Activated T-cell treated with anti-CD3 and anti-CD28 coated beads, Interleukin-2, amount 50 U/mL, for 48 hours (primary cell): ENCODE measurements at places on chromosomes 2 and 18.

DNA sequence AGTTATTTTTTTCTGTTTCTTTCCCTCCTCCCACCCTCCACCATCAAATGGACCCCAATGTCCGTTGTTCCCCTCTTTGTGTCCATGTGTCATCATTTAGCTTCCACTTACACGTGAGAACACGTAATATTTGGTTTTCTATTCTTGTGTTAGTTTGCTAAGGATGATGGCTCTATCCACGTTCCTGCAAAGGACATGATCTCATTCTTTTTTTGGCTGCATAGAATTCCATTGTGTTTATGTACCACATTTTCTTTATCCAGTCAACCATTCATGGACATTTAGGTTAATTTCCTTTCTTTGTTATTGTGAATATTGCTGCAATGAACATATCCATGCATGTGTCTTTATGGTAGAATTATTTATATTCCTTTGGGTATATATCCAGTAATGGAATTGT, 91.3 kb upstream of the TNP1 start:
- no peak for DNase-seq

GRCh38 chr18:79956276-79956675, 4.8 kb upstream of the SLC66A2 start:
- no peak for DNase-seq

DNA sequence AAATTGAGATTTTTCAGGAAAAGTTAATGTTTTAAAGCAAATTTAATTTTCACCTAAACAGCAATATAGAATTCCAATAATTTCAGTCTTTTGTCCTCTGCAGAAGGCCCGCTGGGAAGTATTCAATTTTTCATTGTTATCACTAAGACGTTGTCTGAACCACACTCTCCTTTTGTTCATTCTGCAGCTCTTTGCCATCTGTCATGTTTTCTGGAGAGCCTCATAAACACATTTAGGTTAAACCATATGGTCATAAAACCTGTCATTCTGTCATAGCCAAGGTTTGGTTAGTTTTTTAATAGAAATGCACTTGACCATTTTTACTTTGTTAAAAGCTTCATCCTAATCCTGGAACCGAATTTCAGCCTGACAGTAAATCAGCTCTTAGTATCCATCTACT, 54.0 kb upstream of the PGAP1 start:
- no peak for DNase-seq

DNA sequence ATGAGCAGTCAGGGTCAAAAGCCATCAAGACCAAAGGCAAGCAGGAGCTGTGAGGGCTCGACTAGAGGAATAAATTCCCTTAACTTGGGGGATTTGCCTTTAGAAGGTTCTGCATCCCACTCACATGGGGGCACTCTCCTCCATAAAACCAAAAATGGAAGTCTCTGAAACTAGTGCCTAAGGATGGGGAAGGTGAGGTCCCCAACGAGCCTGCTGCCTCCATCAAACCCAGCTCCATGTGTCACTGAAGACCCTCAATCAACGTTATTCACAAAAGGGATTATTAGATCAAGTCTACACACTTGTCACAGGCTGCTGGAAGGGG, 254.9 kb upstream of the NCKAP5 start:
- no peak for DNase-seq

DNA sequence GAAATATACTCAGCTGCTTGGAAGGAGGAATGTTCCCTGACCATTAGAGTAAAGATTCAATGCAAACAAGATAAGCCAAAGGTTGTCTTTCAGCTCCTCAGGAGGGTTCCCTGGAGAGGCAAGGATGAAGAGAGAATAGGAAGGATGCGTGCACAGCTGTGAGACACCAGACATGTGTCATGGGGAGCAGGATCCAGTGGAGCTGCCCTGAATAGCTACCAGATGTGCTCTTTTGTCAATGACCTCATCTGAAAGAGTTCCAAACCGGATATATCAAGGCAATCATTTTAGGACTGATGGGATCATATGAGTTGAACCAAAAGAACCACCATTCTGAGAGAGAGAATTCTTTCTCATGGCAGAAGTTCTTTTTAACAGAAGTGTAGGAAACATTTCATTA, 490.6 kb downstream of the IRS1 start:
- DNase-seq = no peak

DNA sequence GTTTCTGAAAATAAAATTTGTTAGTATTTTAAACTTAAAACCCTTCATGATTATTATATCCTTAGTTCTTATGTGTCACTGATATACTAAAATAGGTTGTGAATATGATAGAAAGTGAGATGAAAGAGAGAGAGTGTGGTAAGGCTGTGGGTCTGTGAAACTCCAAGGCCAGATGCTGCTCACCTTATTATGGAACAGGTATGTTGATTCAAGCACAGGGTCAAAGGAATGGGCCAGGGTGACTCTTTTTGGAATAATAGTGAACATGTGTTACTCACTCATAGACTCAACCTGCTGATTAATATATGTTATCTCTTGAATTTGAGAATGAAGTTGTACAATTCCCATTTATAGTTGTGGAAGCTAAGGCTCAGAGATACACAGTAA, 70.7 kb upstream of the FN1 start:
- no peak for DNase-seq

- no peak for DNase-seq
These were observed 419.3 kb downstream of the ZNF516 start for GRCh38 chr18:76075777-76076176.

DNA sequence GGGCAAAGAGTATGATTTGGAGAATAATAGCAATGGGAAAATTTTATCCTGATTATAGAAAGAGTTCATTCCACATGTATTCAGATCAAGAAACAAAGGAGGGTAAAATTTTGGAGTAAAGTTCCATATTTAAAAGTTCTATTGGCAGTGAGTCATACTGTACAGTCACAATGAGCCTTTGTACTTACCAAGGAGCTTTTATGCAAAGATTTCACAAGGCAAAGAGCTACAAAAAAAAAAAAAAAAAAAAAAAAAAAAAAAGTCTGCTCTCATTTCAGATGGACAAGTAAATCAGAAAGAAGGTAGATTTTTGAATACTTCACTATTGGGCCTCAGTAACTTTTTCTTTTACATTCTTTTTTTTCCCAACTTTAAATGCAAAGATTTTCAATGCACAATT, 1802.2 kb upstream of the PIK3C3 start:
- no peak for DNase-seq
